Suppressor macrophage (primary cell): ENCODE measurements at places on chromosomes 2 and 18.
A peak's percentile ranks its signal among the peaks of the same experiment; 100 is the strongest.

DNA sequence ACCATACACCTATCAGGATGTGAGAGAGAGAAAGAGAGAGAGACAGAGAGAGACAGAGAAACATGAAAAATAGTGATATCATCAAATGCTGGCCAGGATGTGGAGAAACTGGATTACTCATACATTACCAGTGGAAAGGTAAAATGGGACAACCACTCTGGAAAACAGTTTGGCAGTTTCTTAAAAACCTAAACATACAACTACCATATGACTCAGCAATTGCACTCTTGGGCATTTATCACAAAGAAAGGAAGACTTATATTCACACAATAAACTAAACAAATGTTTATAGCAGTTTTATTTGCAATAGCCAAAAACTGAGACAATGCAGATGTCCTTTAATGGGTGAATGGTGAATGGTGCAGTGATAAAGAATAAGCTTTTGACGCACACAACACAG is 29.1 kb downstream of the SLC4A3 start:
- DNase-seq: no peak

DNA sequence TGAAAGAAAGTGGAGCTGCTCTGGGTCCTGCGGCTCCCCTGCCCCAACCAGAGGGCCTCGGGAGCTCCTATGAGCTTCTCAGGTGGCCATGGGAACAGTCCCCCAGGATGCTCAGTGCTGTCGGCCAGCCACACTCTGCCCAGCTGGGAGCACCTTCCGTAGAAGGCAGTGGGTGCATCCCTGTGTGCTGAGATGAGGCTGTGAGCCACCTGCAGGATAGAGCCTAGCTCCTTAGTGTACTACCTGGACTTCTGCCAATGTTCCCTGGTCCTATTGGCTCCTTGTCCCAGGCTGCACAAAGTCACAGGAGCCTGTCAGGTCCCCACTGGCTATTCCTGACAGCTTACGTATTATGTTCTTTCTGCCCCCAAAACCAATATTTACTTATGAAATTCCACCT is 16.1 kb downstream of the PRELID3A start:
- no peak for DNase-seq

DNA sequence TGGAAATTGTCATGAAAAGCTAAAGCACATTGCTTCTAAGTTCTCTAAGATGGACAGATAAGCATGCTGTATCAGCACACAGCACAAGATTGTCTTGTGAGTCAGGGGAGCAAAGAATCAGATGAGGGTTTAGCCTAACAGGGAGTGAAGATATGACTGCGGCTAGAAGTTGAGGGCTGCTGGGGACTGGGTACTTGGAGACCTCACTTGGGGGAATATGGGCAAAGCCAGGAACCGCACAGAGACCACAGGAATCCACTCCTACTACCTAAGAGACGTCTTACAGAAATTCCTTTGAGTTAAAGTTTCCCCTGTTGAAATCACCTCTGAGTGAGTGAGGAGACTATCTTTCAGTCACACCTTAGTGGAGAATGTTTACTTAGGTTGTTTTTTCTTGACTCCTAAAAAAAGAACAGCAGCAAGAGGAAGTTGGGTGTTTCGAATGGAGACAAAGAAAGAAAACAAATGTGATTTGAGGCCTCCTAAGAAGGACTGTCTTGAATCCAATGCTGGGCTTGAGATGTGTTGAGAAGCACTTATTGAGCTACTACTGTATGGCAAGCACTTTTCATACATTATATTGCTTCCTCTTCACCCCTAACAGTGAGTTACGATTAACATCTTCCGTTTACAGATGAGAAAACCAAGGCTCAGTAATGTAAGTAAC is 100.7 kb downstream of the ANKRD44 start:
- no peak for DNase-seq

- no peak for DNase-seq
These were observed 33.3 kb downstream of the BMP10 start for GRCh38 chr2:68837861-68838341.

- no peak for DNase-seq
These were observed 77.3 kb downstream of the CLIP4 start for GRCh38 chr2:29192526-29192925.

DNA sequence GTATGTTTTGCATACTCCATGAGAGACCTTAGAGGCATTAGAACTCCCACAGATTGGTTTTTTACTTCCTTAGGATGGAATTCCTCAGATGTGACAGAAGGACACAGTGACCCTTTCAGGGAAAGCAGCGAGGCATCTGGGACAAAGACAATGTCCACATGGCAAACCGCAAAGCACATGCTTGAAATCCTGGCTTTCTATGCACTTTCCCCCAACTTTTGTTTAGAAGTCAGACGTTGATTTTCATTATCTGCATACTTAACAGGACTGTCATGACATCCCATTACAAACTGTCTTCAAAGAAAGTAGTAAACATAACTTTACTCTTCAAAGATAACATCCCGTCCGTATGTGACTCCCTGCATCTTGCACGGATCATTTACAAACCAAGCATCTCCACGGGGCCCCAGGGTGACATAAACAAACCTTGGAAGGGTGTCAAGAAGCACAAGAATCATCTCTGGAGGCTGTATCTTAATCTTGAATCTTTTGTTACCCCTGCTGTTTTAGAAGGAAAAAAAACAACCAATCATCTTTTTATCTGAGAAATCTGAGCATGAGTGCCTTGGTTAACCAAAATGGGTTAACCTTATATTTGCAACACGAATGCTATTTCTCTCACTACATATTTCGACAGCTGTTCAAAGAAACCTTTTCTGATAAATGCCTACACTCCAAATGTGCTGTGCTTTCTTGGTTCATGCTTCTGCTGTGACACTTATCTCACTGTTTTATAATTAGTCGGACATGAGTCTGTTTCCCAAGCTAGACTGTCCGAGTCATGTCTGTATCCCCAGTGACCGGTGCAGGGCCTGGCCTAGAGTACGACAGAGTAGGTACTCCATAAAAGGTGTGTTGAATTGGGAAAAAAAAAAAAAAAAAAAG is 90.8 kb downstream of the CCBE1 start:
- no peak for DNase-seq

DNA sequence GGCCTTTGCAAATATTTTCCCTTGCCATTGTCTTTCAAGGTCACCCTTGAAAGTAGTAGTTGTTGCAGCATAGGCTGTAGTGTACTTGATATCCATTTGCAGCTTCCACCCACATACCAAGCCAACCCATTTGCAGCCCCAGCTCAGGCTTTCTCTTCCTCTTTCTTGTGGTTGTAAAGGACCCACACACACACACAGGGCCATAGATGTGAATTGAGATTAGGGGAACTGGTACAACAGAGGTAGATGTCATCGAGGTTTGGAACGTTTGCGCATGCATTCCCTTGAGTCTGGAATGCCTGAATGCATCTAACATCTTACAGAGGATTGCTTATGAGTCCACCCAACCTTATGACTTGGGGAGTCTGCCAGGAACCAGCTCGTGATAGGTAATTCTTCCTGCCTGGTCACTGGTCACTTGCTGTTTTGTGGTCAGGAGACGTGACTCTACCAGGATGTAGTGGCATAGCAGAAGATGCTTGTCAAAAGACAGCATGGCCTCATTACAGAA is 91.9 kb downstream of the MRPS9 start:
- peak; percentile 73 for DNase-seq
